ENCODE measurements at places on chromosomes 7 and 10. TPM values are rescaled to one million over a fixed set of nuclear protein-coding genes. Genes with fewer than 3 reads are reported as not detected.

SBDS gene
- total RNA-seq: 140 TPM

VWC2 gene
- total RNA-seq: not detected

CHN2 gene
- total RNA-seq: 3.6 TPM

NCF1 gene
- not detected for total RNA-seq

- no peak for DNase-seq
These were observed 274.5 kb upstream of the PPP2R2D start for GRCh38 chr10:131626274-131626673.

DNA sequence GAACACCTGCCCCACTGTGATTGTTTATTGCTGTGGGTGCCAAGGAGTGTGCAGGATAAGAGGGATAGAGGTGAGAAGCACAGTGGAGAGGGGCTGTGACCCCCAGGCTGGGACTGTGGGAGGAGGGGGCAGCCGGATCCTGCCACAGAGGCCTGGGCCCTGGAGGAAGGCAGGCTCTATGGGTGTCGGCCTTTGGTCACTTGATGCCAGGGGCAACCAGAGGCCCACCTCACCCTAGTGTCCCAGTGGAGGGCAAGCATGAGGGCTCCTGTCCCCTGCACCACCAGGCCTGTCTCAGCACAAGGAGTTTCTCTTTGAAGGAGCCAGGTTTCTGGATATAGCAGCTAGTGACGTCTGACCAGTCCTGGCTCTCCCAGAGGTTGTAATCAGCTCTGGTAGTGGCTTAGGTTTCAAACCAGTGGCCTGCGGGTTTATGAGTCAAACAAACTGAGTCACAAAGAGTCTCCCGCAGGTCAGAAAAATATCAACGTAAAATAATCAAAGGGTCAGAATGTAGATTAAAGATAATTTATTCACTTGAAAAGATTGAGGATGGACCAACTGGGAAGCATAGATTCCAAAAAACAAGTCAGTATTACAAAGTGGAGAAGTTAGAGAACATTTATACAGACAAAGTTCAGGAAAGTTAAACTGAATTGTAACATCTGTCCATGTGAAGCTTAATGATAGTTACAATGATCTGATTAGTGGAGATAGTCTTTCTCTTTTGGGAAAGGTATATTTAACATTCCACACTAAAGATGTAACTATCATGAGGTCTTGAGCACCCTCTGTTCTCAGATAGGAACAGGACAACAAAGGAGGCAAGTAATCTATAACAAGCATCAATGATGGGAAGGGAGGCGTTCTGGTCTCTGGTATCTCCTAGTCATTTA lies 37.2 kb upstream of the ZNF488 start:
- peak; percentile 87 for DNase-seq

OR2A1 gene
- total RNA-seq: not detected

DNA sequence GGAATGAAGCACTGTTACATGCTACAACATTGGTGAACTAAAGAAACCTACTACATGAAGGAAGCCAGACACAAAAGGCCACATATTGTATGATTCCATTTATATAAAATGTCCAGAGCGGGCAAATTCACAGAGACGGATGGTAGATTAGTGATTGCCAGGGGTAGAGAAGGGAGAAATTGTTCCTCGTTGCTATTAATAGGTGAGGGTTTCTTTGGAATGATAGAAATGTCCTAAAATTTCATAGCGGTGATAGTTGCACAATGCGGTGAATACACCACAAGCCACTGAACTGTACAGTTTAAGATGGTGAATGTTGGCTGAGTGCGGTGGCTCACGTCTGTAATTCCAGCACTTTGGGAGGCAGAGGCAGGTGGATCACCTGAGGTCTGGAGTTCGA lies 29.0 kb downstream of the DENND2A start:
- peak; percentile 85 for DNase-seq

PRLHR gene
- total RNA-seq: not detected

GRCh38 chr10:3192856-3193635 lies 20.5 kb upstream of the PITRM1 start:
- peak; percentile 46 for DNase-seq

- DNase-seq: no peak
These were observed 91.0 kb downstream of the CDH23 start for GRCh38 chr10:71487726-71488125.

- DNase-seq: no peak
These were observed 108.2 kb upstream of the NFE2L3 start for GRCh38 chr7:26043801-26044200.

All from astrocyte (in vitro differentiated cells and primary cell).